NCI-H1105 treated with DMSO at 0.1 percent for 48 hours (cell line): ENCODE measurements at places on chromosomes 11 and 22.

- DNase-seq: no peak
Measured at GRCh38 chr11:134647066-134647743, 235.2 kb upstream of the B3GAT1 start.

DNA sequence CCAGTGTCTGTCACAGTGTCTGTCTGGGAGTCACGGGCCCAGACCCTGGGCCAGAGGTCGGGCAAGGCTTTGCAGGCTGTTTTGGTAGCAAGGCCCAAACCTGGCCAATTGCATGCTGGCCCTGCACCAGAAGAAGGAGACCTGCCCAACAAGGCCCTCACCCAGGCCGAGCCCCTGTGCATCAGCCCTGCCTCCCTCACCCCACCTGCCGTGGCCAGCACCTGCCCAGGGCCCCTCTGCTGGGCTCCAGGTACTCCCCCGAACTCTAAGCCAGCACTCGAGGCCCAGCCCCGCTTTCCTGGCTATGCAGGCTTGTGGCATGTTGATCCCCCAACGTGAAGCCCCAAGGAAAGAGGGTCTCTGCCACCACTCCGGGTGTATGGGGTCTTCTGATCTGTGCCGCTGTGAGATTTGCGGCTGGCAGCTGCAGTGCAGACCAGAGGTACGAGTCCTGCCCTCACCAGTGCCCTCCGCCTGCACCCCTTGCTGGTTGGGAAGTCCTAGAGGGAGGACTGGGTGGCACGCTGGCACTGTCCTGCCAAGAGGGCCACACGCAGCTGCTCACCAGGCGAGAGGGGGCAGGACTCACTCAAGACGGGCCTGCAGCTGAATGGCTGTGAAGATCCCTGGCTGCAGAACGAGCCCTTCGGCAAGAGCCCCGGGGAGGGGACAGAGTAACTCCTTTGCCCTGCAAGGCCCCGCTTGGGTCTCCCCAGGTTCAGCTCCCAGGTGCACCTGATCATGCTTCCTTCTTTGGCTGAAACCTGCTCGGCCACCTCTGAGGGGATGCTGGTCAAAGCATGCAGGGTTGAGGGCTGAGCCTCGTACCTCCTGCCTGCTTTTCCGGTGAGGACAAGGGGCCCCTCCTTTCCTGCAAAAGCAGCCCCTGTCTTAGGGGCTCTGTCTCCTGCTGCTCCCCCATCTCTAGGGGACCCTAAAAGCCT is 6.7 kb upstream of the SEPTIN5 start:
- no peak for DNase-seq

DNA sequence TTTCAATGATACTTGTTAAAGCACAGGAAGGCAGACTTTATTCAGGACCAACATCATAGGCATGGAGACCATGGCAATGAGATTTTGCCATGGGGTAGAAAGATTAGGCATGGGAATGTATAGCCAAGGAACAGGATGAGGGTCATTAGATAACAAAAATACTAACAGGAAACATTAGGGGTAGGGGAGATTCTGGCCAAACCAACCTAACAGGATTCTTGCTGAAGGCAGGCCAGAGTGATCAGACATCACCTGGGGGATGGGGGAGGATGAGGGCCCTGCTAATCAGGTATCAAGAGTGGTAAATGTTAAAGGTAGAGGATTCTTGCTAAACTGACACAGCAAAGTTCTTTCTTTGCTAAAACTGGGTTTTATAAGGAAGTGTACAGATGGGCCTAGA is 481.8 kb downstream of the ETS1 start:
- no peak for DNase-seq

DNA sequence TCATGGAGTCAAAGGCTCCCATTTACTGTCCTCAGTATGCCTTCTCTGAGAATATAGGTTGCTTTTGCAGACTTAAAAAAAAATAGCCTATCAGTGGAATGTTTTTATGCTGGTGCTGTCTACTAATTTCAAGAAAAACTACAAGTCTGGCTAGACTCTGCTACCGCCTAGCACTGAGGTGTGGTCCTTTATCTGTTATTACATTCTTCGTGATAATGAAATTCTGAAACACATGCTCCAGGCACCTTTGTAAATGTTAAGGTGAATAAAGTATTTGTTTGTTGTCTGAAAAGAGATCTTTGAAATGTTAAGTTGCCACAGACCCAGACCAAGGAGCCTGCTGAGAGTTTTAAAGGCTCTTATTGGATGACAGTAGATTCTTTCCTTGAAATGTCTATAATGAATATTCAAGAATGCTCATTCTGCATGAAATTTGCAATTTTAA is 95.3 kb downstream of the DBX1 start:
- DNase-seq: no peak

- DNase-seq: no peak
Measured at GRCh38 chr11:25775603-25776002, 556.3 kb upstream of the ANO3 start.

- no peak for DNase-seq
Measured at GRCh38 chr11:91178366-91178765, 955.5 kb upstream of the CHORDC1 start.

DNA sequence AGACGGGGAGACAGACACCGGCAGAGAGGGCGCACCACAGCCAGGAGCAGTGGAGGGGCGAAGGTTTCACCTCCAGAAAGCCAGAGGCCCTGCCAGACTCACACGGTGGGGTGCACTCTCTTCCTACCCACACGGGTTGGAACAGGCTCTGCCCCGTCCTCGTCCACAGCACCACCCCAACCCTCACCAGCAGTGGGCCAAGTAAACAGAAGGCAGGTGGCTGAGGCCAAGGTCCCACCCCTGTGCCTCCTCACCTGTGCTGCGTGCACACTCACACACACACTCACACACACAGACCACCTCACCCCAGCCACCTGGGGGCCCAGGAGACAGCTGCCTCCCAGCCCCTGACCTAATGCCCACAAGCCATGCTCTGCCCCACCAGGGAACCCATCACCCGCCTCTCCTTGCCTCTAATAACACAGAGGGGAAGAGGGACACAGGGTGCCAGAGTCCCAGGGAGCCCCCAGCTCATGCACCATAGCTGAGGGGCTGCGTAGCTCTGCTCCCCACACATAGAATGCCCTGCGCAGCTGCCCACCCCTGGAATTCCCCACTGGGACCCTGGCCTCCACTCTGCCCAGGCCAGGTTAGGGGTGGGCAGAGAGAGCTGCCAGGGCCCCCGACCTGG is 3.1 kb downstream of the CYB5R3 start:
- no peak for DNase-seq

GRCh38 chr22:49775867-49776511 is 51.7 kb downstream of the BRD1 start:
- no peak for DNase-seq
